ENCODE measurements at places on chromosomes 4 and X.
A peak's percentile ranks its signal among the peaks of the same experiment; 100 is the strongest.

DNA sequence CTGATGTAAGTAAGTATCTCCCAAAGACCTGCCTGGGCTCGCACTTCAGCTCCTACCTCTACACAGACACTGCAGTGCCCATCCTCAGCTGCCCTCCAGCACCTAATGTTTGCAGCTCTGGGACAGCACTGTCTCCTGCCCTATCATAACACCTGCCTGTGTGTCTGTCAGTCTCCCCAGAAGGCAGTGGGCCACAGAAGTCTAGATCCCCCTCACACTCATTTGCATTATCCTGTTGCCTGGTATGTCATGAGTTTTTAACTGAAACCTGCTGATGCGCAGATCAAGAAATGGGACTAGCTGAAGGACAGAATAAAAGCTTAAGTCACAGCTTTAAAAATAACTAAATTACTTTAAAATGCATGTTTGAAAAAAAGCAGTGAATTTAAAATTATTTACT is 43.0 kb downstream of the LRP2BP start:
- DNase-seq, result no peak

GRCh38 chrX:123172869-123173268 is 11.2 kb upstream of the GRIA3 start:
- no peak for DNase-seq

DNA sequence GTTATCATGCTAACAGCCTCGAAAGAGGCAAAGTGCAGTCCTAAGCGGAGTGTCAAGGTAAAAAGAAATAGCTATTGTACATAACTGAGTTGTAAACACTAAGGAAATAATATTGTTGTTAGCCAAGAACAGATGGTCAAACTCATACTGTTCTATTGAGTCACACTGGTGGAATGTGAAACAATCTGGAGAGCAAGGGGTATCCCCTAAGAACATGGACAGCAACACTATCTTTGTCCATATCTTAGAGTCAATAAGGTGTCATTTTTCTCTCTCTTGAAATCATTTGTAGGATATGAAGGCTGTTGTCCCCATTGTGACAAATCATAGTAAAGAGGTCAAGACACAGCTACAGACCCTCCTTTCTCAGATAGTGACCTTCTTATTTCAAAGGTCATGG is 4.5 kb upstream of the PDGFC start:
- peak; percentile 80 for DNase-seq

DNA sequence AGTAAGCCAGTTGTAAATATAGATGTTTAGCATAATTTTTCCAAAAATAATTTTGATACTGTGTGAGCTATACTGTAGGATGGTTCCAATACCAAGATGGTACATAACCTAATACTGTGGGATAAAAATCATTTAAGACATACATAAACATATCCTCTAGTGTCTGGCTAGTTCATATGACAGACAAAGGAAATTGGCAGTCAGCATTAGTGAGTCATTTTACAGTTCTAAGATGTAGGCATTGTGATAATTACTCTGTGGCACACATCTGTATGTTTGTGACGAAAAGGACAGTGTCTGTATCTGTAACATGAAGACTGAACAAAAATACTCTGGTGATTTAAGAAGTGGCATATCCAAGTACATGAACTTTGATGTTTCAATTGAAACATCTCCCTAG is 49.6 kb downstream of the UGT2A2 start:
- no peak for DNase-seq

- DNase-seq, result no peak
Measured at GRCh38 chr4:73895201-73896175, 26.3 kb downstream of the CXCL1 start.

GRCh38 chr4:86818211-86818610 is 31.0 kb downstream of the SLC10A6 start:
- DNase-seq, result no peak

DNA sequence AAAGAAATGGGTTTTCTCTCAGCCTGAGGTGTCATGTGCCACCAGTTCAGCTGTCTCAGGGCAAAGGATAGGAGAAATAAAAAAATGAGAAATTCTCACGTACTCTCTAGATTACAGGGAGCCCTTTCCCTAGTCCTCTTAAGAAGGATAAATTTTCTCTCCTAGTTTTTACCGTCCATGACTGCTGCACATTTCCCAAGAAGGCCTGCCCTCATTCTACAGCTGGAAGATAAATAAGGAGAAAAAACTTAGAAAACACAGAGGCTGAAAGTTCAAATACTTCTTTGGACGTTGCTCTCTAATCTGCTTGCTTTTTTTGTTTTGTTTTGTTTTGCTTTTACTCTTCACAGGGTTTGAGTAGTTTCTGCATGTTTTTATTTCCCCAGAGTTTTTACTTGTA is 211.9 kb downstream of the DCAF12L2 start:
- DNase-seq, result no peak

GRCh38 chrX:112766774-112767173 is 73.9 kb downstream of the AMOT start:
- DNase-seq, result no peak

Measured in HS-5 (cell line).